ENCODE measurements at places on chromosomes 1 and 21. TPM values are rescaled to one million over a fixed set of nuclear protein-coding genes. Genes with fewer than 3 reads are reported as not detected.

The FCRL3 gene
- total RNA-seq = 0.19 TPM

The TNFAIP8L2 gene
- total RNA-seq = 8.0 TPM

GRCh38 chr1:161258439-161259344 is at the start of gene PCP4L1:
Gene PCP4L1, plus strand, starts transcription at chr1:161258745. Its CDS starts 230 bp downstream, at chr1:161258975.
- DNase-seq = no peak

DNA sequence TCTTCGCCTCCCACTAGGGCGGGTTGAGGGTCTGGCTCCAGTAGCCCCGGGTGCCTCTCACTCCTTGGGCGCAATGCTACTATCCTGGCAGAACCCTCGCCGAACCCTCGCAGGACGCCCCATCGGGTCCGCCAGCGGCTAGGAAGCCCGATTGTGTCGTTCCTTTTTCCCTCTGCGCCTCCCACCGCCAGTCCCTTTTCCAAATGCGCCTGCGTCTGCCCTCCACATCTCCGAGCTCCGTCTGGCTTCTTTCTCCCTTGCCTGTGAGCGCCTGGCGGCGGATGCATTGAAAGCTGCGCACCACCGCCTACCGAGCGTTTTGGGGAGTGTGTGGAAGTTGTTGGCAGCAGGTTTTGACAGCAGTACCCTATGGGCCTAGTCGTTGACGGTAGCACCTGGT is 1.0 kb upstream of the DIRAS3 start:
- no peak for DNase-seq

The DUSP23 gene
- total RNA-seq = 54.8 TPM

The DMBX1 gene
- total RNA-seq = 0.45 TPM
